T-cell (primary cell): ENCODE measurements at places on chromosomes 6 and 20. TPM values are rescaled to one million over a fixed set of nuclear protein-coding genes. Genes with fewer than 3 reads are reported as not detected.

Gene SLC35D3
- not detected for total RNA-seq

Gene SLC22A7
- not detected for total RNA-seq

Gene DEFB110
- not detected for total RNA-seq

Gene C6orf15
- not detected for total RNA-seq

Gene CD40
- 1.5 TPM for total RNA-seq

Gene CNR1
- total RNA-seq, result 0.47 TPM

Gene TRERF1
- total RNA-seq, result 20.5 TPM

Gene BPIFB2
- not detected for total RNA-seq

Gene CPXM1
- total RNA-seq, result 0.58 TPM

Gene STMND1
- total RNA-seq, result not detected

Gene CLVS2
- not detected for total RNA-seq

Gene SMLR1
- not detected for total RNA-seq

Gene PHIP
- 32.1 TPM for total RNA-seq

Gene MROH8
- total RNA-seq, result 0.70 TPM

Gene SYCP2L
- not detected for total RNA-seq

Gene BNIP5
- not detected for total RNA-seq

Gene PRRT1
- total RNA-seq, result 2.3 TPM

Gene TBXT
- not detected for total RNA-seq

Gene FOXF2
- total RNA-seq, result not detected

Gene SMIM26
- 62.7 TPM for total RNA-seq

Gene PLG
- not detected for total RNA-seq

Gene PTCHD4
- not detected for total RNA-seq

Gene TBX18
- not detected for total RNA-seq

Gene TTK
- total RNA-seq, result 0.53 TPM

Gene OR2J3
- total RNA-seq, result not detected

Gene PRL
- not detected for total RNA-seq
